Activated T-helper 1 cell treated with Interleukin-2 at 50 U/mL for 16 hours (primary cell): ENCODE measurements at places on chromosomes 5 and 9.

DNA sequence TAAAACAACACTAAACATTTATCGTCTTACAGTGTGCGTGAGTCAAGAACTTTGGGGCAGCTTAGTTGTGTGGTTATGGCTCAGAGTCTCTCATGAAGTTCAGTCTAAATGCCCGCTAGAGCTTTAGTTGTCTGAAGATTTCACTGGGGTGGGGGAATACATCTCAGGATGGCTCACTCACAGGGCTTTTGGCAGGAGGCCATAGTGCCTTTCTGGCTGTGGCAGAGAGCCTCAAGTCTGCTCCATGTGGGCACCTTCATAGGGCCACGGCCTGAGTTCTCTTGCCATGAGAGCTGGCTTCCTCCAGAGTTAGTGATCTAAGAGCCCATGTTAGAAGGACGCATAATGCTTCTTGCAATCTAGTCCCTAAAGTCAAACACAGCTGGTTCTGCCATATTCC lies 258.8 kb upstream of the NUDT12 start:
- no peak for DNase-seq

DNA sequence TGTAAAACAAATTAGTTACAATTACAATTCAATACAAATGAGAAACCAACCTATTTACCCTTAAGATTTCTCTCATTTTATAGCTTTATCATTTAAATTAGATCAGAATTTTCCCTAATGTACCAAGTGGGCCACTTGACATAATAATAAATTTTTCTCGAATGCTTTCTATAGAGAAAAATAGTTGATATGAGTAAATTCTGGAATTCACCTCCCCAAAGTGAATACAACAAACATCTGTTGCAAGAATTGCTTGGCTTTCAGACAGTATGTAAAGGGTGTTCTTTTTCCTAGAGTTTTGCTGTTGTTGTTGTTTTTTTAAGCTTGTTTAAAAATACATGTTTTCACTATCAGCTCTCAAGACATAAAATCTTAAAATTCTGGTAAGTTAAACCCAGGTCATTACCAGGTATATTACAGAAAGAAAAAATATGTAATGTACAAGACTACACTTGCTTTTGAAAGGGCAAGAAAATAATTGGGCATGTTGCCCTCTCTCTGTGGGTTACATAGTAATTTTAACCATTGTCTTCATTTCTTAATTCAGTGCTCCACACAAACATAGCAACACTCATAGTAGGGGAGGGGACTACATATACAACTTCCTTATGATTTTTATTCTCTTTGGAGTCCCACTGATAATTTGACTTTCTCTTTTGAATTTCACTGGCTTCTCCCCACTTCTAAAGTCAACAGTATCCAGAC lies 200.6 kb downstream of the ARL15 start:
- no peak for DNase-seq

- DNase-seq: peak; percentile 32
These were observed 4.4 kb downstream of the SLC25A25 start for GRCh38 chr9:128072144-128073021.

DNA sequence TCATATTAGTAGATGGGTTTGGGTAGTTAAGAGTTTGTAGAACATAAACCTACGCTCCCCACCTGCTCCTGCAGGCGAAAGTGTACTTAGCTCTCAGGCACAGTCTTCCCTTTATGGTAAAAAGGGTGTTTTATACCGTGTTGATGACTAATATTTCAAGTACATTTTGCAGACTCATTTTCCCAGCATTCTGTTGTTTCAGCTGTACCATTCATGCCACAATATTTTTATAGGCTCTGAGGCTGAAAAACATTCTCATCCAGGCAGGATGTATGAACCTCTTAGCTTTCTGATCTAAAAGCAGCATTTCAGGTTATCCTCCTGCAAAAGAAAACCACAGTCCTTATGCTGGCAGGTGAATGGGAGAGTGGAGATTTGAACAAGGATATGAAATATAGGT lies 231.4 kb downstream of the NR2F1-AS1 start:
- no peak for DNase-seq

DNA sequence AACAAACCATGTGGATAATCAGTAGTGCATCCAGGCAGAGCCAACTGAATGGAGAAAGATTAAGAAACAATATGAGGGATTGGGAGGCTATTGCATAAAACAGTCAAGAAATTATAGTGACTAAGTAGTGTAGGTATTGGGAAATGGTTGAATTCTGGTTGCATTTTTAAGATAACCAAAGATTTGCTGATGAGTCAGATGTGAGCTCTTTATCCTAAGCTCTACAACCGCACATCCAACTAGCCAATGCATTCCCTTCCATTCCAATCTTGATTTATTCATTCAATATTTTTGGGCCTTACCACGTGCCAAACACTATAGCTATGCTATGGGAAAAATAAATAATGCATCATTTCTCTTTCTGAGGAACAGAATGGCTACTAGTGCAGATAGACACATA lies 524.5 kb upstream of the RGMB start:
- no peak for DNase-seq

- DNase-seq: no peak
These were observed 222.4 kb downstream of the FBN2 start for GRCh38 chr5:128315671-128316070.

GRCh38 chr9:80294955-80295354 lies 723.2 kb downstream of the TLE4 start:
- no peak for DNase-seq

GRCh38 chr5:152542741-152543140 lies 137.7 kb upstream of the NMUR2 start:
- no peak for DNase-seq
